Tongue (tissue), 3 donors: ENCODE measurements at places on chromosomes 4 and X.

GRCh38 chr4:173046144-173046543, 122.5 kb upstream of the GALNT7 start:
- DNase-seq: no peak

DNA sequence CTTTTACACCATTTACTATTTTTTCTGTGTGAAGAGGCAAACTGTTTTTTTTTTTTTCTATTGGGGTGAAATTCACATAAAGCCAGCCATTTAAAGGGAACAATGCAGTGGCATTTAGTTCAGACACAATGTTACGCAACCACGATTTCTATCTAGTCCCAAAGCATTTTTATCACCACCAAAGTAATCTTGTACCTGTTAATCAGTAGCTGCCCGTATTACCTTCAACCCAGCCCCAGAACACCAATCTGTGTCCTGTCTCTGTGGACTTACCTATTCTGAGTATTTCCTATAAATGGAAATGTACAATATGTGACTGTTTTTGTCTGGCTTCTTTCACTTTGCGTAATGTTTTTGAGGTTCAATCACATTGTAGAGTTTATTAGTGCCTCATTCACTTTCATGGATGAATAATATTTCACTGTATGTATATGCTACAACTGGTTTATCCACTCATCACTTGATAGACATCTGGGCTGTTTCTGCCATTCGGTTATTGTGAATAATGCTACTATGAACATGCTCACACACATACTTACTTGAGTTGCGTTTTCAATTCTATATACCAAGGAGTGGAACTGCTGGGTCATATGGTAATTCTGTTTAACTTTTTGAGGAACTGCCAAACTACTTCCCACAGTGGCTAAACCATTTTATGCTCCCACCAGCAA, 116.2 kb downstream of the CDS1 start:
- DNase-seq: no peak

DNA sequence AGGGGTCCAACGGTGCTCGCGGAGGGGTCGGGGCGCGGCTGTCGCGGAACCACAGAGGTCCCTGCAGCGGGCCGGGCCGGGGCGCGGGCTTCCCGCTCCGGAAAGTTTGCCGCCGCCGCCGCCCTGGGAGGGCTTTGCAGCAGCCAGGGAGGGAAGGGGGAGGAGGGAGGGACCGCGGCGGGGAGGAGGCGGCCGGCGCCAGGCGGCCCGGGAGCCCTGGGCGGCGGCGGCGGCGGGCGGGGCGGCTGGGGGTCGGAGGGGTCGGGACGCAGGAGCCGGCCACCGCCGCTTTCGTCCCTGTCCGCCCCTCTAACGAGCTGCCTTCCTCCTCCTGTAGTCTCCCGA, 375 bp downstream of the FGFR3 start:
- no peak for DNase-seq

GRCh38 chr4:10336471-10336870, 120.8 kb downstream of the ZNF518B start:
- DNase-seq: no peak

DNA sequence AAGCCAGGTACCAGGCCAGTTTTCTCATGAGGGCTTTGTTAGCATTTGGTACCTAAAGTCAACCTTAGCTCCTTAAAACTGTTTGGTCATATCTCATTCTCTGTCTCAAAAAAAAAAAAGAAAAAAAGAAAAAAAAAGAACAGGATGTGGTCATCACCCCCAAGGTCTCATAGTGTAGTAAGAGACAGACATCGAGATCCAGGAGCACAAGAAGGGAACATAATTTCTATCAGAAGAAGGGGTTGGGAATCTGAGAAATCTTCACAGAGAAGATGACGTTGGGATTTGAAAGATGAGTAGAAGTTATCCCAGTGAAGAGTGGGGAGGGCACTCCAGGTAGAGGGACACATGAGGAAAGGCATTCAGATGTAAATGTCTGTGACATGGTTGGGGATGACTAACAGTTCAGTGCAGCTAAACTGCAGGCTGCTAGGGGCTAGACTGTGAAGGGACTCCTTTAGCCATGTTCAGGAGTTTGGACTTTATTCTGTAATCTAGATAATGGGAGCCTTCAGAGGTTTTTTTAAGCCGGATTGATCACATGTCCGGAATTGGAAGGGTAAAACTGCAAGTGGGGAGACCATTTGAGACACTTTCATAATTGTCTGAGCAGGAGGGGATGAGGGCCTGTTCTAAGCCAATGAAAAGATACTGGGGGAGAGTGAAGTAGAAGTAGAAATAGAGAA, 26.9 kb upstream of the GJB1 start:
- DNase-seq: no peak

DNA sequence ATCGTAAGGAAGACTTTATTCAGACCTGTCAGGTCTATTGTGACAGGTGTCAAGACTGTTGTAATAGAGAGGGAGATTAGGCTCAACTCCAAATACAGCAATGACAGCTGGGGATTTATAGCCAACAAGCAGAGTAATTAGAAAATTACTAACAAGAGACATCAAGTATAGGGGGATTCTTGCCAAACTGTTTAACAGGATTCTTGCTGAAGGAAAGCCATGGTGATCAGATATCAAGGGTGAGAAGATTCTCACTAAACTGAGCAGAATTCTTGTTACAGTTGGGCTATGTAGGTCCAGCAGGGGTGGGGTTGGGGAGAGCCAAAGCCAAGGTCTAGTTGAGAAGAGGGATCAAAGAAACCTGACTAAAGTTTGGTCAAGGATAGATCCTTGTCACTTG, 461.0 kb upstream of the GALNT7 start:
- peak; percentile 24 for DNase-seq

DNA sequence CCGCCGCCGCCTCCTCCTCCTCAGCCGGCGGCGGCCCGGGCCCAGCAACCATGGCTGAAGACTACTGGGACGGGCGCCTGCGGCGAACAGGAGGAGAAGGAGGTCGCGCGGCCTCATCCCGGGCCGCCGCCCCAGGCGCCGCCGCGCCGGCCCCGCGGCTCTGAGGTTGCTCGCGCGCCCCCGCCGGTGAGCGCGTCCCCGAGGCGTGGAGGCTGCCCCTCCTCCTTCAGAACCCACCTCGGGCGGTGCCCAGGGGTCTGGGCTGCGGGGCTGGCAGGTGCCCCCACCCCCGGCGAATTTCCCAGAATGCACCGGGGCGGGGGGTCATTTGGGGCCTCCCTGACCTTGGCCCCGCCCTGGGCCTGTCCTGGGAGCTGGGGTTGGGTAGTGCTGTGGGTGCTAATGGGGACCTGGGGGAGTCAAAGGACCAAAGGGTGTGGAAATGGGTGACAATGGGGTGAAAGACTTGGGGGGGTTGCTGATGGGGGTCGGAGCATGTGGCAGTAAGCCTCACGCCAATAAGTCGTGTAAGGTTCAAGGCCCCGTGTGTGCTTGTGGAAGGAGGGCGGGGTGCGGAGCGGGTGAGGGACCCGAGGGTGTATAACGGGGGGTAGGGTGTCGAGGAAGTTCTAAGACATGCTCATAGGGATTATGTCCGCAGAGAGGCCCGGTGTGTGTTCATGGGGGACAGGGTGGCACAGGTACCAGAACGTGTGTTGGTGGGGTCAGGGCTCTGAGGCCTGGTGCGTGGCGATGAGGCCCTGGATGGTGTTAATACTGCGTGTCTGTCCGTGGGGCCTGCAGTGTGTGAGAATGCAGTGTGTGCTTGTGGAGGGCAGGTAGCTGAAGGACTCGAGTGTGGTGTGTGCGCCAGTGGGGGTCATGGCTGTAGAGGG, 687 bp downstream of the CDK16 start:
- peak; percentile 49 for DNase-seq

GRCh38 chr4:7558436-7558835, 123.7 kb upstream of the PSAPL1 start:
- no peak for DNase-seq

- no peak for DNase-seq
Observed at GRCh38 chr4:185936650-185937376, 124.8 kb upstream of the SORBS2 start.

- peak; percentile 14 for DNase-seq
Observed at GRCh38 chr4:111492496-111492895, 652.8 kb upstream of the FAM241A start.

DNA sequence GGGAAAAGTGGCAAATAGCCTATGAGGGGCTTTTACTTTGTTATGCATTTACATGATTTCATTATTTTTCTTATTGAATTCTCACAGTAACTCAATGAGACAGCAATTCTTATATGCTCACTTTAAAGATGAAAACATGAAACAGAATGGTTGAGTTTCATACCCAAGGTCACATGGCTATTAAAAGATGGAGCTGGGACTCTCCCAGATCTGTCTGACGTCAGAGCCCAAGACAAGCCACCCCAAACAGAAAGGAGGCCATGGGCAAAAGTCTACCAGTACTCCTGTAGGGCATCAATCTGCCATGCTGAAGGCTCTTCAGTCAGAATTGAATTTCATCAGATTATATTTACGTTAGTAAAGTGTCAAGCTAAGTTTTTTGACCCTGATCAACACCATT, 13.2 kb downstream of the HSD17B11 start:
- no peak for DNase-seq

DNA sequence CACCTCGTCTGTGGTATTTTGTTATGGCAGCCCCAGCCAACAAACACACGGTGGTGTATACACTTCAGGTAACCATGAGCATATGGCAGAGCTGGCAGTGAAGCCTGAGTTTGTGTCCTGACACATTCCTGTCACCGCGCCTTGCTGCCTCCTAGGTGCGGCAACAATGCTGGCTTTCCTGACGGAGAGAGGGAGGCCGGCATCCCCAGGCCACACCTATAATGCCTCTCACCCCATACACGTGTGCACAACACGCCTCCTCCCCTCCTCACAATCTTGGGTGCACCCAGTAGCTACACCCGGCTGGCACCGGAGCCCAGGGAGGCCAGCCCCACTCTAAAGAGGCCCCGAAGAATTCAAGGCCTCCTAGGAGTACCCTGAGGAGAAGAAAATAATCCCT, 158.5 kb downstream of the NSUN7 start:
- no peak for DNase-seq

GRCh38 chr4:27412613-27413012, 552.0 kb downstream of the STIM2 start:
- no peak for DNase-seq

- peak; percentile 10 for DNase-seq
Observed at GRCh38 chrX:117840645-117841044, 276.0 kb downstream of the KLHL13 start.

DNA sequence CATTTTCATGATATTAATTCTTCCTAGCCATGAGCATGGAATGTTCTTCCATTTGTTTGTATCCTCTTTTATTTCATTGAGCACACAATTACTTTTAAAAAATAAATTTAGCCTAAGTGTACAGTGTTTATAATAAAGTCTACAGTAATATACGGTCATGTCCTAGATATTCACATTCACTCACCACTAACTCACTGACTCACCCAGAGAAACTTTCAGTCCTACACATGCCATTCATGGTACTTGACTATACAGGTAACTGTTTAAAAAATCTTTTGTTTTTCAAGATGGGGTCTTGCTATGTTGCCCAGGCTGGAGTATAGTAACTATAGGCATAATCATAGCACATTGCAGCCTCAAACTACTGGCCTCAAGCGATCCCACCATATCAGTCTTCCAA, 348.1 kb downstream of the RAPGEF2 start:
- no peak for DNase-seq

GRCh38 chr4:182809417-182810102, 107.6 kb downstream of the DCTD start:
- no peak for DNase-seq

DNA sequence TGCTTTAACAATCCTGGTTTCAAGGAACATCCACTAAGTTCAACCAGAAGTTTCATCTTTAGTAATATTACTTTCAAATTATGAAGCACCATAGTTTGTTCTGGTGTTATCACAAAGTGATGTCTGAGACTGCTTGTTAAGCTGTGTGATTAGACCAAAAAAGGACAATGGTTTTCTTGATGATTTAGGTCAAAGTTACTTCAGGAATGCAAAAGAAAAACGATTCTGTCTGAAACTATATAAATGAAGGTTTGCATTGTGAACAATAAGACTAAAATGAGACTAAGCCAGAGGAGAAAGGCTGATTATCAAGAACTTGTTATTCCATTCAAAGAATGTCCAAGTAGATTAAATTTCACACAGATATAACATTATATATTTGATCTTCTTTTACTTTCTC, 122.4 kb upstream of the ETNPPL start:
- DNase-seq: no peak

- no peak for DNase-seq
Observed at GRCh38 chrX:31128855-31129254, 57.0 kb upstream of the FTHL17 start.

DNA sequence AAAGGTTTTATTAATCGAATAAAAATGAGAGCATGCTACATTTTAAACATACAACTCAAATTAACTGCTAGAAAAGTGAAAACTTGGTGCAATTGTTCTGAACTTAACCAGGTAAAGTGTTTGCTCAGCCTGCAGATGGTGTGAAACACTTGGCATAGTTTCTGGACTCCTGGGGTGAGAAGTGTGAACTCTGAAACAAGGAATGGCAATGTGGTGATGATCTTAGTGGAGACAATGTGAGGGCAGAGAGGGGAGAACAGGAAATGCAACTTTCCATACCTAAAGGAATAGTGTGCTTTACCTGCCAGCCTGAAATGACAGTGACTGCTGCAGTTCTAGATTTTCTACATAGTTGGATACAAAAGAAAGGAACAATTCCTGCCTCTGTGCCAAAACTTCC, 57.4 kb downstream of the CCSER1 start:
- DNase-seq: peak; percentile 1

- DNase-seq: no peak
Observed at GRCh38 chr4:141501931-141502330, 134.5 kb upstream of the IL15 start.

DNA sequence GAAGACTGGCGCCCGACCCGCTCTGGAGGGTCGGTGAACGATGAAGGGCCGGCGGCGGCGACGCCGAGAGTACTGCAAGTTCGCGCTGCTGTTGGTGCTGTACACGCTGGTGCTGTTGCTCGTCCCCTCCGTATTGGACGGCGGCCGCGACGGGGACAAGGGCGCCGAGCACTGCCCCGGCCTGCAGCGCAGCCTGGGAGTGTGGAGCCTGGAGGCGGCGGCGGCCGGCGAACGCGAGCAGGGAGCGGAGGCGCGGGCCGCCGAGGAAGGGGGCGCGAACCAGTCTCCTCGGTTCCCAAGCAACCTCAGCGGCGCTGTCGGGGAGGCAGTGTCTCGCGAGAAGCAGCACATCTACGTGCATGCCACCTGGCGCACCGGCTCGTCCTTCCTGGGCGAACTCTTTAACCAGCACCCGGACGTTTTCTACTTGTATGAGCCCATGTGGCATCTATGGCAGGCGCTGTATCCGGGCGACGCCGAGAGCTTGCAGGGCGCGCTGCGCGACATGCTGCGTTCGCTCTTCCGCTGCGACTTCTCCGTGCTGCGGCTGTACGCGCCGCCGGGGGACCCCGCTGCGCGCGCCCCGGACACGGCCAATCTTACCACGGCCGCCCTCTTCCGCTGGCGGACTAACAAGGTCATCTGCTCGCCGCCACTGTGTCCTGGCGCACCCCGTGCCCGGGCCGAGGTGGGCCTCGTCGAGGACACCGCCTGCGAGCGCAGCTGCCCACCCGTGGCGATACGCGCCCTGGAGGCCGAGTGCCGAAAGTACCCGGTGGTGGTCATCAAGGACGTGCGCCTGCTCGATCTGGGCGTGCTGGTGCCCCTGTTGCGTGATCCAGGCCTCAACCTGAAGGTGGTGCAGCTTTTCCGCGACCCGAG, 568 bp downstream of the CHST7 start:
- DNase-seq: peak; percentile 54

GRCh38 chr4:161148051-161148450, 1015.7 kb downstream of the FSTL5 start:
- no peak for DNase-seq
